Left kidney (tissue), 8 donors: ENCODE measurements at places on chromosomes 2 and 18. TPM values are rescaled to one million over a fixed set of nuclear protein-coding genes. Genes with fewer than 3 reads are reported as not detected.
A peak's percentile ranks its signal among the peaks of the same experiment; 100 is the strongest.

- peak; percentile 89 for DNase-seq
These were observed 83.0 kb upstream of the ZNF532 start for GRCh38 chr18:58781627-58782194.

The ATP9B gene
- polyA plus RNA-seq = 43.3 TPM

DNA sequence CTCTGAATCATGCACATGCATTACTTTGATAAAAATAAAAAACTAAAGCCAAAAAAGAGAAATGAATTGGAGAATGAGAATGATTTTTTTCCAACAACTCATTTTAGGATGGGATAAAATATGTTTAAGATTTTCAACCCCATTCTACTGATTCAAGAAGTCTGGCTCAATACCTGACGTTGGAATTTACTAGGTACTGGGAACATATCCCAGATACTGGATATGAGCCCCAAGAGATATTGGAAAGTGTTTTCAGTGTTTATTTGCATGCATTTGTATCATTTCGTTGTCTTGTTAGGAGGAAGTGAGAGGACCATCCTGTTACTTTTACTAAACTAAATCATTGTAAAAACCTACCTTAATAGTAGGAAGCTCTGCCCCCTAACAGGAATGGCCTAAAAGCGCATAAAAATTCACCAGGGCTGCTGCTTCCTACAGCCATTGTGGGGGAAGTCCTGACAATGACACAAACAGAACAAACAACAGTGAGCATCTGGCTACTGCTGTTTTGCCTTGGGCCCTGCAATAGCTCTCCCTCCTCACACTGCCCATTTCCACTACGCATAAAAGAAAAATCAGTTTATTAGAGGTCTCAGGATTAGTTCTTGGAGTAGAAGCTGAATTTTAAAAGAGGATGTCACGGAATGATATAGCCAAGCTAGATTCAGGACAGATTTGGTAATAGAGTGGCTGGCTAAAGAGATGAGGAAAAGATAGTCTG, 35.2 kb downstream of the ANKAR start:
- no peak for DNase-seq

The RGPD4 gene
- polyA plus RNA-seq = 0.03 TPM

GRCh38 chr2:141701618-141702017, 429.2 kb downstream of the LRP1B start:
- DNase-seq = no peak

- no peak for DNase-seq
These were observed 2.8 kb upstream of the NCL start for GRCh38 chr2:231467016-231467545.

DNA sequence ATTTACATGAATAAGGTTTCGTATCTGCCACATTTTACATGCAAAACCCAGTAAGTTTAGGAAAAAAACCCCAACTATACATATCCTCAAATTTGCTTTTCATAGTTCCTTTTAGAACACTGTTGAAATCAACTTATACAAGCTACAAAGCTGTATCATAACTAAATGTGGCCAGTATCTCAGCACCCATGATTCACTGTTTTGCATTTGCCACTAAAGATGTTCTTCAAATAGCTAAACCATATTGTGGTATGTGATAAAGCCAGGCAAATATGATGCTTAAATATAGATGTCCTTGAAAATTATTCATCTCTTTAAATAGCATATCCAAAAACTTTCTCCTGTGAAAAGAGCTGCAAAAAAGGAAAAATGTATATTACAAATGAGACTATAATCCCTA, 29.9 kb downstream of the ROCK2 start:
- no peak for DNase-seq

DNA sequence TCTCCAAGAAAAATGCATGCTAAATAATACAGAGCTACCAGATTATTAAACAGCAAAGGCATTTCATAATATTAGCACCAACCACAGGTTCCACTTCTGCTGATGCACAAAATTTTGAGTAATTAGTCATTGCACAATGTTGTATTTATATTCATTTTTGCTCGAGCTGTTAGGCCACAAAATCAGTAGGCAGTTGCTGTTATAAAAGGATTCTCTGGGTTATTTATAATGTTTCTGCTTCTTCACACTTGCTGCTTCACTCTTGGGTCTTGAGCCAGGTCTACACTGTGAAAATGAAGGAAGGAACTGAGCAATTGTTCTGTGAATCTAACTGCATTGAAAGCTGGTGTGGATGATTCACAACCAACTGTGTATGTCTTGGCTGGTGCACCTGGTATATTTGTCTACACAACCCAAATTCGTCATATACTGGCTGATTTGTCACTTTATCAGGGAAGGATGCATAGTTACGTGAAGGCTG, 38.3 kb downstream of the MRPL33 start:
- DNase-seq = no peak

DNA sequence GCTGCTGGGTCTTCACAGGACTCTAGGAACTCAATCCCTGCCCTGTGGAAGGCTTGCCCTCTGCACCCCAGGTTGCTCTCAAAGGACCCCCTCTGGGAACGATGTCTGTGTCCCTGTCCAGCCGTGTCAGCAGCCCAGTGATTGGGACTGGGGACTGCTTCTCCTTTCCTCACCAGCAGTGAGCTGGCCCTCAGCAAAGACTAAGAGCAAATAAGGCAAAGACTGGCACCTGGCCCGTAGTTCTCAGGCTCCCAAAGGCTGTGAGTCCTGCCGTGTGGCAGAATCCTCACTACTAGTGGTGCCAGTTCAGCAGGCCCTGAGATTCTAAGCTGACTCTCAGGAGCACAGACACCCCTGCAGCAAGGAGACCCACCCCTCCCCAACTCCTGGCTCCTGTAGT, 47.8 kb downstream of the TMEM163 start:
- DNase-seq = no peak
